ENCODE measurements at places on chromosomes 7 and 10.

- DNase-seq, result peak; percentile 34
Measured at GRCh38 chr7:657565-658119, 68.9 kb upstream of the DNAAF5 start.

DNA sequence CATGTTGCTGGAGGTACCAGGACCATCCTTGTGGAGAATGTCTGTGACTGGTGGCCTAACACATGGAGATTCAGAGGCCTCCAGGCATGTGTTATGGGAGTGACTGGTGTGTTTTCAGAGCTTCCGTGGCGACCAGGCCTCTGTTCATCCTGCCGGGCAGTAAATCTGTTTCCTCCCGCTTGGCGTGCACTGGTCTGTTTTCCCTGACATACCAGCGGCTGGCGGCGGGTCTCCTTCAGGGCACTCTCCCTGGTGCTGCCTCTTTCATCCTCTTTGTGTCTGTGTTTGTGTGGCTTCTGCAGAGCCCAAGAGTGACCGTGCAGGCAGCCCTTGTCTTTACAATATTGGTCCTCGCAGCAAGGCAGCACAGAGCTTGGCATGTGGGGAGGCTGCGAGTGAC is 385.1 kb upstream of the MKI67 start:
- DNase-seq, result no peak

GRCh38 chr10:96889415-96890171 is 57.5 kb downstream of the LCOR start:
- DNase-seq, result no peak

GRCh38 chr10:132100556-132101349 is 35.0 kb downstream of the JAKMIP3 start:
- DNase-seq, result peak; percentile 8

DNA sequence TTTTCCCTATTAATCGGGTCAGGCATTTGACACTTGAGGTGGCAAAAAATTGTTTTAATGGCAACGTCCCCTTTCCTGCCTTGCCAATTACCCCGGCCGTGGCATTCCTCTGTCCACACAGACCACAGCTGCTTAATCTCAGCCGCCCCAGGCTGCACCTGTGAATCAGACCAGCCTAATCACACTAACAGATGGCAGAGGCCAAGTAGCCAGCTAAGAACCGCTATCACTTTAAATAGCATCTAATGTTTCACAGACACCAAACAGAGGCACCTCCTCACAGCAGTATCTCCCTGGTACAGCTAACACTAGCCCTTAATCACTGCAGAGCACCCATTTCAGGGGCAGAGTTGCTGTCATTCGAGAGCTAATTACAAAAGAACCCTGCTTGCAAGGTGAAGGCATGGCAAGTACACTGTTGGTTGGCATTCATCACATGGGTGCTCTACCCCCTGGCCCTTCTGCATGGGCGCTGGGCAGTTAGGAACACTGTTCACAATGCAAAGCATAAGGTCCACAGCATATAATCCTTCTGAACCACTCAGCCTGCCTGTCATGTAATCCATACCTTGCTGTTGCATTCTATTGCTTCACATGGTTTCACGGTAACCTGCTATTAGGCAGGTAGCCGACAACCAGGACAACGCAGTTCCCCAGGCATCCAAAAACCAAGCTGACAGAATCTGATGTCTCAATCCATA is 38.8 kb downstream of the FGFR2 start:
- DNase-seq, result no peak

GRCh38 chr7:149500201-149500600 is 2.6 kb upstream of the ZNF746 start:
- no peak for DNase-seq

GRCh38 chr10:88187472-88187871 is 324.0 kb downstream of the PTEN start:
- DNase-seq, result no peak

GRCh38 chr10:43116596-43116995 is 21.6 kb upstream of the CSGALNACT2 start:
- DNase-seq, result no peak

DNA sequence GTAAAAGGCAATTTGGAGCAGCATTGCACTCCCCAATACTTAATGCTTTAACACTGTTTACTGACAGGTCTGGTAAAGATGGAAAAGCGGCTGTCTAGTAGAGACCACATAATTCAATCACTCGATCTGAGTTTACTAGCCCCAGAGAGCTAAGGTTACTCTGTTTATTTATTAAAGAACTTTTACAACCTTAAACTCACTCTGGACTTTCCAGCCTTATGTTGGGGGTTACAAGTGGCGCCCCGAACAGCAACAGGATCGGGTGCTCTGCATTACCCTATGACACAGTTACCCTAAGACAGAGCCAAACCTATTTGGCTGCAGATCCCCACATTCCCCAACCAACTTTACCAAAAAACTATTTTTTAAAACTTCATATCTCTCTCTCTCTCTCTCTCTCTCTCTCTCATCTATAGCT is 43.9 kb downstream of the MRPS24 start:
- no peak for DNase-seq

DNA sequence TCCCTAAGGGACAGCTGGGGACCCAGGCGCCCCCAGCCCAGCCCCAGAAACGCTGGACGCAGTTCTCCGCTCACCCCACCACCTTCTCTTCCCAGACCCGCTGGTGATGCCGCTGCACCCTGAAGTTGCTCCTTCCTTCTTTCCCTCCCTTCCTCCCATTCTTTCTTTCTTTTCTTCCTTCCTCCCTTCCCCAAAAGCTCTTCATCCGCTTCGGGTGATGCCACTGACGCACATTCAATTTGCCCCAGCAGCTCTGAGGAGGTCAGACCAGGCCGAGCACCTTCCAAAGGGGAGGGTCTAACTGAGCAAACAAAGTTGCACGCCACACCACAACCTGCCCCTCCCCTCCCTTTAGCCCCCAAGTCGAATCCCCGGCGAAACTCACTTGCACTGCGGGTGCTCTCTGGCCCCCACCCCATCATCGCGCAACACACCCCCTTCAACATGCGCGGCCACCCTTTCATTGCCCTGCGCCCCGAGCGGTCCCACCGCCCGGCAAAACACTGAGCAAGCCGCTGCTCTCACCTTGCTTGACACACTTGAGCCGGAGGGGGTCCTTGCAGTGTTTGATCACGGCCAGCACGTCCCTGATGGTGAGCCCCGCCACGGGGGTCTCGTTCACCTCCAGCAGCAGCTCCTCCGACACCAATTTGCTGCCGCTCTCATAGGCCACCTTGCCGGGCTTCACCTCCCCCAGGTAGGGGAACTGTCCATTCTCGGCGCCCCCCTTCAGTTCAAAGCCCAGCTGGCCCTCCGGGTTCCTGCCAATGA is 787 bp downstream of the MAGI2 start:
- no peak for DNase-seq

- no peak for DNase-seq
Measured at GRCh38 chr7:102840404-102840803, 72.4 kb upstream of the LRRC17 start.

DNA sequence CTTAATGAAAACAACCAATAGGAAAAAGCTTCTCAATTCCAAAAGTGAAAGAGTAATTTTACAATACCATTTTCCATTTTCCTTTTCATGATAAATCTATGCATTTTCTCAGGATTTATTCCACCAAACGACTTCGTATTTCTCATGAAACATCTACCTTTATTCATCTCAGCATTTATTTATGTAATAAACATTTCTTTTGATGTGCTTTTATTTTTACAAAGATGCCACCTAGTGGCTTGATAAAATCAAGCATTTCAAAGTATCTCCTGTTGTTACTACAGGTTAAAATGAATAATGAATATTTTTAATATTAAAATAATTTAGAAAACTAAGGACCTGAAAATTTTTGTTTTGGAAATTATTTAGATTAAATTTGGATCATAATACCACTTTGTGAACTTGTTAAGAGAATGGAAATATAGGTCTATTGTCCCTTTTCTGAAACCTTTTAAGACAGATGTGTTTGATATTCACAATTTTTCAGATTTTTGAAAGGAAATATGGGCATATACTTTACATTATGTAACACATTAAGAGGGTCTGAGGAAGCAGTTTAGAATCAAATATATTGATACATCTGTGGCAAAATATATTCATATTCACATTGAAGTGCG is 2.7 kb upstream of the IQUB start:
- no peak for DNase-seq

- no peak for DNase-seq
Measured at GRCh38 chr10:95785317-95785716, 29.4 kb downstream of the ENTPD1 start.

DNA sequence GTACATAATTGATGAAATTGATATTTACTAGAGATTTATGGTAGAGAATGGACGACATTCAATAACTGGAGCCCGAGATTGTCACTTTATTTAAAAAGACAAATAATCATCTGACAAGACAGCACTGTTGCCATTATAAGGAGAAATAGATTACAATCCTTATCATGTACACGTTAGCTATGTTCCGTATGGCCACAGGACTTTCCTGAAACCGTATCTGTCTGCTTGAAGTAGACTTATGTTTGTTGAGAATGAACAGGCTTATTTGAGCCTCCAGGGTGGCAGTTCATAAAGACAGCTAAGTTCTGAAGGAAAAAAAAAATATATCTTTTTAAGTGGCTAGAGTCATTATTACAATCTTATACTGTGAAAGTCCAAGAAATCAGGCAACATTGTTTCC is 317.2 kb downstream of the BICC1 start:
- DNase-seq, result no peak

Measured in head of caudate nucleus (tissue), 42 donors.